ENCODE measurements at places on chromosomes 16 and 17.
A peak's percentile ranks its signal among the peaks of the same experiment; 100 is the strongest.

DNA sequence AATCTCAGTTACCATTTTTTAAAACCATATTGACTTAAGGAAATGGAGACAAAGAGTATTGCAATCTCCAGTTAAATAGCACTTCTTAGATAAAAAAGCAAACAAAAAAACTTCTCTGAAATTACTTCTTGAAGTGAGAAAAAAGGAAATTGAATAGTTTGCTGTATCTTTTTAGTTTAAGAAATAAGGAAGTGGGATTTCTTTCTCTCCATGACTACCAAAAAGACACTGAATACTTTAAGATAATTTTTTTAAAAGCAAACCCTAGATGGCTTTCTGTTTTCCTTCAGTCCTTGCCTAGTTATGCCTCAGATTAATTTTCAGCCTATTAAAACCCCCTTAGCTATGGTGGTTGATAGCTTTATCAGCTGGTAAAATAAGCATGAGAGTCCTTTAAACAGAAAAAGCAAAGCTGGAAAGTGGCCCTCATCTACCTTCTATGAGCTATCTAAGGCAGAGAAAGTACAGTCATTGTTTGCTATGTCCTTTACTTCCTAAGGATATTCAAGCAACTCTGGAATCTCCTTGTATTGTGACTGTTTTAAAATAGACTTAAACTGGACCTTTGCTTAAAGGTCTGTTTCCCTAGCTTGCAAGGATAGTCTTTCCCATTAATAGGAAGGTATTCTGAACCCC is 28.6 kb downstream of the TPPP3 start:
- no peak for DNase-seq

DNA sequence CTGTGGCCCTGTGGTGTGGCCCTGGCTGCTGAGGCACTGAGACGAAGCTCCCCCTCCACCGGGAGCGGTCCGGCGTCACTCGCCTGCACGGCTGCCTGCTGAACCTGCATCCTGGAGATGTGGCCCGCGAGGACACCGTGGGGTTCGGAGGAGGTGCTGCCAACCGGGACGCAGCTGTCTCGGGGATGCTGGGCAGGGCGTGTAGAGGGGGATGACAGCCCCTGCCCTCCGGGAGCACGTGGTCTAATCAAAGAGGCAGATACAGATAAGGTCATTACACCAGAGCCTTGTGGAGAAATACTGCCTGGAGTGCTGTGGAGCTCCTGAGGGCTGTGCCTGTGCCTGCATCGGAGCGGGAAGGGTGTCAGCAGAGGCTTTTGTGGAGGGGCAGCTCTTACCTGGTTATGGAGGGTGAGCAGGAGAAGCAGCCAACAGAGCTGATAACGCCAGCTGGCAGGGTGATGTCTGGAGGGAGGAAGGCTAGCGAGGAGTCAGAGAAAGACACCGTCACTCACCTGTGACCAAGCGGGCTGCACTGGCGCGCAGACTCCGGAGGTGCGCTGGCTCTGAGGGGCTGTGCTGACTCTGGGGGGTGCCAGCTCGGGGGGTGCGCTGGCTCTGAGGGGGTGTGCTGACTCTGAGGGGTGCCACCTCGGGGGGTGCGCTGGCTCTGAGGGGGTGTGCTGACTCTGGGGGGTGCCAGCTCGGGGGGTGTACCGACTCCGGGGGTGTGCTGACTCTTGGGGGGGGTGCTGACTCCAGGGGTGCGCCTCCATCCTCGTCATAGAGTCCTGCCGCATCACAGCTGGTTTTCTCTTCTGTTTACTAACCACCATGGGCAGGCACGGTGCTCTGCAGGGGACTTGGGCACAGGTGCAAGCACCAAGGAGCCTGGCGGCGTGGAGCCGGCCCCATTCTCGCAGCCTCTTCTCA is 104.7 kb upstream of the CHMP6 start:
- DNase-seq = no peak

- DNase-seq = no peak
Measured at GRCh38 chr16:4790871-4791270, 2.7 kb upstream of the SEPTIN12 start.

GRCh38 chr17:69117855-69118784 is 23.6 kb downstream of the ABCA6 start:
- no peak for DNase-seq

DNA sequence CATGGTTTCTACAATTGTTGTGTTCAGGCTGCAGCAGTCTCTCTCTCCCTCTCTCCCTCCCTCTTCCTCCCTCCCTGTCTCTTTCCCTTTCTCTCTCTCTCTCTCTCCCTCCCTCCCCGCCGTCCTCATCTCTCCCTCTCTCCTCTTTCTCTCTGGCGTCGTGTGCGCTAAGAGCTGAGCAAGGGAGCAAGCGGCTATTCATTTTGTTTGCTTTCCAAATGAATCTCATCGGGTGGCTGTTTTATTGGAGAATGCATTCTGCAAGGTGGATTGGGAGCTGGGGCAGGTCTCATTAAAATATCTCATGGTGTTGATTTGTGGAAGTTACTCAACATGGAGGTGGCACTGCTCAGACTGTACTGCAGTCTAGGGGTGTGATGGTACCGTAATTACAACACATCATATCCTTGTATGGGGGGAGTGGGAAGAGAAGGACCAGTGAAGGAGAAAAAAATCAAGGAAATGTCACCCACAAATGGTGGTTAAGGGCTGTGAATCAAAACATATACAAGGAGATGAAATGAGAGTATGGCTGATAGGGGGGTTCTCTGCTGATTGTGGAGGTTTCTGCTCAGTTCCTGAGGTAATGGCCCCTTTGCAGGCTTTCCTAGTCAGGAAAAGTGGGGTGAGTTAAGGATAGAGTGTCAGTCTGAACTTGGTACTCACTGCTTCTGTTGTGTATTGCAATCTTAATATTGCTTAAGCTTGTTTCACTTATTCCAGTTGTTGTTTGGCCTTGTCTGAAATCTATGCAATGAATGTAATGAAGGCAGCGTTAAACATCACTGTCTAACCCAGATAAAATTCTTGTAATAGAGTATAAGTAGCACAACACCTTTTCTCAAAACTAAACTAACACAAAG is 2.7 kb downstream of the MSL1 start:
- DNase-seq = peak; percentile 63

DNA sequence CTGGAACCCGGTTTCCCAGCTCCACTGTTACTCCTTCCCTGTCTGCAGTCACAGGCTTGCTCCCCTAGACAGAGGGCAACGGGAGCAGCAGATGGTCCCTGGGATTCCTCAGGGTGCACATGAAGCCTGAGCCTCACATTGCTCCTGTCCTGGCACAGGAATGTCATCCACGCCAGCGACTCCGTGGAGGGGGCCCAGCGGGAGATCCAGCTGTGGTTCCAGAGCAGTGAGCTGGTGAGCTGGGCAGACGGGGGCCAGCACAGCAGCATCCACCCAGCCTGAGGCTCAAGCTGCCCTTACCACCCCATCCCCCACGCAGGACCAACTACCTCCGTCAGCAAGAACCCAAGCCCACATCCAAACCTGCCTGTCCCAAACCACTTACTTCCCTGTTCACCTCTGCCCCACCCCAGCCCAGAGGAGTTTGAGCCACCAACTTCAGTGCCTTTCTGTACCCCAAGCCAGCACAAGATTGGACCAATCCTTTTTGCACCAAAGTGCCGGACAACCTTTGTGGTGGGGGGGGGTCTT is 1.6 kb upstream of the DECR2 start:
- no peak for DNase-seq

DNA sequence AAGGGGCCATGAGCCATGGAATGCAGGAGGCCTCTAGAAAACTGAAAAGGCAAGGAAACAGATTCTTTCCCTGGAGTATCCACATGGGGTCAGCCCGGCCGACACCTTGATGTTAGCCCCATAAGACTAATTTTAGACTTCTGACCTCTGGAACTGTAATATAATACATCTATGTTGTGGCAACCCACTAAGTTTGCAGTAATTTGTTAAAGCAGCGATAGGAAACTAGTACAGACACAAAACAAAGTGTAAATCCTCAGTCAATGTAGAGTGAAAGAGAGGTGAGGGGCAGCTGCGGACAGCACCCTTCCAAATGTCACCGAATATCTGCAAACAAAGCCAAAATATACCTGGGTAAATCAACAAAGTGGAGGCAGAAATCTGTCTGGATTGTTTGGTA is 7.2 kb upstream of the SIAH1 start:
- no peak for DNase-seq

GRCh38 chr16:68082629-68083238 is 2.4 kb upstream of the NFATC3 start:
- no peak for DNase-seq

DNA sequence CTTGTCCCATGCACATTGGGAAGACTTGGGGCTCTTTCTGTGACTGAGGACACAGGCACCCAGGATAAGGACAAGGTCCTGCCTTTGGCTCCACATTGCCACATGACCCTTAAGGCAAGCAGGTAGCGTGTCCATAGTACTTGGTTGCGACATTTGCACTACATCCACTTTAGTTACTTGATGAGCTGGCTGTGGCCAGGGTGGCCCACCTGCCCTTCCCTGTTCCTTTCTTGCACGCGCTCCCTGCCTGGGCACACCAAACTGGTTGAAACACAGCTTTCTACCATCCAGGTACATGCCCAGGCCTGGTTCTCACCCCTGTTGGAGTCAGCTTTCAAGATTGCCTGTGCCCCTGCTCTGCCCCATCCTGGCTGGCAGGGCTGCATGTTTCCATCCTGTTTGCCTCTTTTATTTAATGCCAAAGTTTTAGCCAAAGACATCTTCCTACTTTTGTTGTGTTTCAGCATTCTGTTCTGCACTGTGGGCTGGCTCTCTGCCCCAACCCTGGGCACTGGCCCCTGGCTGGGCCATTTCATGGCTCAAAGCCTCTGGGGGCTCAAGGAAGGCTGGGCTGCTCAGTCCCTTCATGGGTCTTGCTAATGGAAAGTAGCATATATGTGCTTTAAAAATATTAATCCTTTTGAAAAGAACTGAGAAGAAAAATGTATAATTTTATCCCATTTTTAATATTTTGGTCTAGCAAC is 3.2 kb downstream of the B3GNT9 start:
- no peak for DNase-seq

- peak; percentile 3 for DNase-seq
Measured at GRCh38 chr17:35390663-35391062, 17.2 kb upstream of the SLFN11 start.

DNA sequence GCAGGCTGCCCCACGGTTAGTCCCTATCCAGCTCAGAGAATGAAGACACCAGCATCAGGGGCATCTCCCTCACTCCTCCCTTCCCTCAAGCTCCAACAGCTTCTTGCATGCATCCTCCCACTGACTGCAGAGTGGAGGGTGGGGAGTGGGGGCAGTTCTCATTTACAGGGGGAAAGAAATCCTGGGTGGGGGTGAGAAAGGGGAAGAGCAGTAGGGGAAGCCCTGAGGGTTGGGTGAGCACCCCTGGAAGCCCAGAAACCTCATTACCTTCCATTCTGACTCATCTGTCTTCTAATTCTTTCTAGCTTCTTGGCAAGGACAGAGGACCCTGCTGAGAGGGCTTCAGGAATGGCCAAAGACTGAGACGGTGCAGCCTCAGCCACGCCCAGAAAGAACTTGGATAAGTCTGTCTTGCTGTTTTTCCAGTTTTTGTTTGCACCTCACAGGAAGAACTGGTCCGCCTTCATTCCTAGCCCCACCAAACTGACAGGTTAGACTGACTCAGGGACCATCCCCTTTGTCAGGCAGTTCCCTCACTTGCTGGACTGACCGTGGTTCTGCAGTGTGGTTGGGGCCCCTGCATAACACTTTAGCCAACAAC is 52.5 kb upstream of the WSB1 start:
- no peak for DNase-seq

GRCh38 chr17:70525961-70526360 is 356.6 kb downstream of the KCNJ2 start:
- DNase-seq = no peak

- DNase-seq = no peak
Measured at GRCh38 chr17:57528058-57528451, 217.0 kb downstream of the CCDC182 start.

GRCh38 chr17:34369571-34369970 is 6.5 kb upstream of the CCL1 start:
- no peak for DNase-seq

DNA sequence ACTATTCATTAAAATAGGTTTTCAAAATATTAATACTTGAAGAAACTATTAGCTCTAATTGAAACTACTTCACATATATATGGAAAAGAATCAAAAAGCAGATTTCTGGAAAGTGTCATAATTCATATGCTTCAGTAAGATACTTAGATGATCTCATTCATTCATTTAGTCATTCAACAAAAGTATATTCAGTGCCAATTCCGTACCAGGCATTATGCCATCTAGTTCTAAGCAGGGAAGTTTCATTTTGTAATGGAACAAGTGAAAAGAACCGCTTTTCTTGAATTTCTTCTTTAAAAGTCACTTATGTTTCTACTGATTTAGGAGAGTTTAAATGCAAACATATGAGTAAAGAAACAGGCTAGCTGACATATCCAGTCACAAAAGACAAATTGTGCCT is 118.3 kb upstream of the FAM20A start:
- DNase-seq = peak; percentile 68

- DNase-seq = no peak
Measured at GRCh38 chr17:57938061-57938502, 17.1 kb downstream of the CUEDC1 start.

DNA sequence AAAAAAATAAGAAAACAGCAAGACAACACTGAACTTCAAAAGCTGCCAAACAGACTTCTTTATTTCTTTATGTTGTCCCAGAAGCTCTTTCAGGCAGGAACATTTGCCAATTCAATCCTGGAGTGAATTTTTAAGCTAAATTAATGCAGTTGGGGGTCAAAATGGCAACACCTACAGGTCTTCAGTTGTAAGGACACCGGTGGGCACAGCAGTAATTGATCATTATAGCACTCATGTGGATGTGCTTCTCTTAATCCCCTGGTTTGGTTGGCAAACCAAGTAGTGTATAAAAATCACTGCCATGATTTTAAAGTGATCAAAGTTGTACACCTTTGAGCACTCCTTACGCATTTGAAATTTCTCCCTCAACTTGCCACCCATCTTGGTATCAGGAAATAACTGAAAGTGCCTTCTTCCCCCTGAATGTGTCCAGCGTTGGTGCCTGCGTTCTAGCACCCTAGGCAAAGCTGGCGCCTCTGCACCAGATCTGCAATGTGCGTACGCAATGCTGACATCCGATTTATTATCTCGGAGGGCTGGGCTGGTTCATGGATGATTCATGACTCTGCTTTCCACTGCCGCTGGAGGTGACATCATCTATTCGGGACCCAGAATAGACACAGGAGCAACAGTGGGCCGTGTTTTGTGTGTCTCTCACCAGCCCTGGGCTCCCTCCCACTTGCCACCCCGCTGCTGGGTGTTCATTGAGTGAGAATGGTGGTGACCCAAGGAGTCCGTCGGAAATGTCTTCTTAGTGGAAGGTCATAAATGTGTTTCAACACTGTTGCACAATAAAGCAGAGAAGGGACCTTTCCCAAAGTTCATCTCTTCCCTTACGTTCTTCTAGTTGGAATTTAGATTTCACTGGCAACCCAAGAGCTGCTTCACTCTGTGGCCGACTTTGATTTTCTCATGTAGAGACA is 203.4 kb downstream of the CCDC182 start:
- DNase-seq = no peak

DNA sequence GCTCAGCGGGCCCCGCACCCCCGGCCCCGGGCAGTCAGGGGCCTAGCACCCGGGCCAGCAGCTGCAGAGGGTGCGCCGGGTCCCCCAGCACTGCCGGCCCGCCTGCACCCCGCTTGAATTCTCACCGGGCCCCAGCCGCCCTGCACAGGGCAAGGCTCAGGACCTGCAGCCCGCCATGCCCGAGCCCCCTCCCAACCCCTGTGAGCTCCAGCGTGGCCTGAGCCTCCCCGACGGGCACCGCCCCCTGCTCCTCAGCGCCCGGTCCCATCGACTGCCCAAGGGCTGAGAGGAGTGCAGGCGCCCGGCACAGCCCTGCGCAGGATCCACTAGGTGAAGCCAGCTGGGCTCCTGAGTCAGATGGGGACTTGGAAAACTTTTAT is 1.7 kb upstream of the BRCA1 start:
- no peak for DNase-seq

- peak; percentile 83 for DNase-seq
Measured at GRCh38 chr16:84286578-84287240, 8.0 kb upstream of the WFDC1 start.

Data from adipocyte (in vitro differentiated cells).